ENCODE measurements at places on chromosomes 5 and 9.

DNA sequence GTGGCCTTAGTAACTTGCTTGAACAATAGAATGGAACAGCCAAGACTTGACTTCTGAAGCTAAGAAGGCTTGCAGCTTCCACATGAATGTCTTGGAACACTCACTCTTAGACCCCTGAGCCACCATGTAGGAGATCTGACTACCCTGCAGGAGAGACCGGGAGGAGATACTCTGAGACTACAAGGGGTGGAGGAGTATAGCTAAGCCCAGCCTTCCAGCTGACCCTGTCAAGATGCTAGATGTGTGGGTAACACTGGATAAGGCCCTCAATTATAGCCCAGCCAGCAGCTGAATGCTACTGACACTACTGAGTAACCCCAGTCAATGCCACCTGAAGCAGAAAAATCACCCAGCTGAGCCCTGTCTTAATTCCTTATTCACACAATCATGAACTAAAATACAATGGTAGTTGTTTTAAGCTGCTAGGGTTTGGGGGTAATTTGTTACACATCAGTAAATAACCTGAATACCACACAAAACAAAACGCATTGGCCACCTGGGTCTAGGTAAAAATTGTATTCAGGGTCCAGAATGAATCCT, 180.9 kb downstream of the FSTL4 start:
- DNase-seq: no peak

DNA sequence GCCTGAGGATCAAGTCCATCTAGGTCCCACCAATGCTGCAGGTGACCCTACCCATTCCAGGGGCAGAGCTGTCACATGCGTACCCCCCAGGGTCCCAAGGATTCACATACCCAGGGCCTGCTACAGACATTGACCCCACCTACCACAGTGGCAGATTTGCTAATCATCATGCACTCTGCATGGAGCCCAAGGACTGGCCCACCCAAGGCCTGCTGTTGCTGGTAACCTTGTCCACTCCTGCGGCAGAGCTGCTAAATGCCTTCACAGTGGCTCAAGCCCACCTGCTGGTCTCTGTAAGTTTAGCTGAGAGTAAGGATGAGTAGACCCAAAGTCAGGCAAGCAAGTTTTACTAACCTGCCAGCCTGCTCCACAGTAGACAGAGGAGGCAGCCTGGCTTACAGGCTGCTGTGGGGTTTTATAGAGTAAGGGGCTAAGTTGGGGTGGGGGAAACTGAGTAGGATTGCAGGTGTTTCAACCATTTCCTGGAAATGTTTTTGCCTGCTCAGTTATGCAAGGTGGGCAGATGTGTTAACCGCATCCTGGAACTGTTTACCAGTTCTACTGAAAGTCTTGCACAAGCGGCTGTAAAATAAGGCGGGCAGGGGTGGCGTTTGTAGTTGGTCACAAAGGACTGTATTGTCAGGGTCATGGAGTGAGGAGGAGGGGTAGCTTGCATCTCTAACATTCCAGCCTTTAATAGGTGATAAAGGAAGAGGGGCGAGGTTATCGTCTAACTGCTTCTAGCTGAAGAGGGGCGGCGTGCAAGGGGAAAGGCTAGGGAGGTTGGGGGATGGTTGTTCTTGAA, 2163.5 kb upstream of the WWC1 start:
- DNase-seq: no peak

GRCh38 chr9:75064307-75065025, 23.5 kb downstream of the NMRK1 start:
- no peak for DNase-seq

DNA sequence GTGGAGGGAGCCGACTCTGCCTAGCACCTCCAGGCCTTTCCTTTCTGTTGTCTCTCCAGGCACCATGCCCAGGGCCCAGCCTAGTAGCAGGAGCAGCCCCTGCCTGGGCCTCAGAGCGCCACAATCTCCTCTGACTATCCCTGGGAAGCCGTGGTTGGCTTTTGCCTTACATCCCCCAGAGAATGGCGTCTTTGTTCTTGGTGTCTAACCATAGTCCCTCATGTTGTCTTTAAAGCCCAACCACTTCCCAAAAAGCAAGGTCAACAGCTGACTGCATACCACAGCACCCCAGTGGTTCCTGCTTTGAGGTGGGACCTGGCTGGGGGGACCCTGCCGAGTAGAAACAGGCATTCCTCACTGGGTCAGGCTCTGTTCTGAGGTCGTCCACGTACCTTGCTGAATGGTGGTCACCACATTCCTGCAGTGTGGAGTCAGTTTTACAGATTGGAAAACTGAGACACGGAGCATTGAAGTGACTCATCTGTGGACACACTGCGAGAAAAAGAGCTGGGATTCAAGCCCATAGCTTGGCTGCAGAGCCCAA, 13.7 kb upstream of the CERCAM start:
- no peak for DNase-seq

GRCh38 chr9:86902991-86903733, 44.1 kb downstream of the GAS1 start:
- no peak for DNase-seq

DNA sequence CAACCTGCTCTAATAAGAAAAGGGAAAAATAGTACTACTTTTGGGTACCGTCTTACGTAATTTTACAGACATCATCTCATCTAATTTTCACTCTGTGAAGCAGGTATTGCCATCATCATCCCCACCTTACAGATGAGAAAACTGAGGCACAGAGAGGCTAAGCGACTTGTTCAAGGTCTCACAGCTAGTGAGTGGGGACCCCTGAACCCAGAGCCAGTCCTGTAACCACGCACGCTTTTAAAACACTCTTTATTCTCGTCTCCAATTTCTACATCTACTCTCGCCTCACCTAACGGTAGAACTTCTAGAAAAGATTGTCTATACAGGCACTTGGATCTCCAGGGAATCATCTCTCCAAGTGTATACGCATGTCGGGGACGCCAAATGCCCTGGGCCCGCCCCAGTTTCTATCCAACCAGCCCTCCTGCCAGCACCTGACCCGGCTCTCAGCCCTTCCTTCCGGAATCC, 1.5 kb upstream of the TRAF1 start:
- DNase-seq: no peak

DNA sequence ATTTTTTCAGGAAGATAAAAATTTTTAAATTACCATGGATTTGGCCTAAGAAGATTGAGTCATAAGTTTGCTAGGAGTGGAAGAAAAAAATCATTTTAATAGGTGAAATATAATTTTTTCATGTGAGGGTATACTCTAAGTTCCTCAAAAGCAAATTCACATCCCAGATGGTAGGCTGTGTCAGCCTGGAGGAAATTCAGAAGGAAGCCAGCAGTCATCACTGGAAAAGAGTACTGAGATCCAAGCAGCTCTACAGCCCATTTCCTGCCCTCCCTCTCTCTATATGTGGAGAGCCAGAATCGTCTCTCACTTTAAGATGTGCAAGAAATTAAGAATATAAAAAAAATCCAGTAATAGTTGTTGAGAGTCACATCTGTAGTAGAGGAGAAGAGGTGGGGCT, 126.5 kb upstream of the CDH18 start:
- no peak for DNase-seq

- DNase-seq: no peak
These were observed 372.6 kb downstream of the EBF1 start for GRCh38 chr5:158727136-158727535.

DNA sequence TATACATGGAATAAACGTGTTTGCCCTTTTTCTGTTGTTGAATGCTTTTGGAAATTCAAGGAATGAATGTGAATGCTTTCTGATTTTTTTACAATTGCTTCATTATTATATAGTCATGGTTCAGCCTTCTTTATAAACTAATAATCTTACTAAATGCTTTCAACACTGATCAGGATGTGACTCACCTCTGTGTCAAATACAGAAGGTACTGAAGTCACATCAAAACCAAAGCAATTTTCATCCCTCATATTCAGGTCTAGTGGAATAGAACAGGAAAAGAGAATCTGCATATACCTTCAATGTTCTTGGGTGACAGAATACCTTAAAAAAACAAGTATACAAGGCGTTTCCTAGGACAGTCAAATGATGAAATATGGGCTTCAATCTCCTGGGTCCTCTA, 170.7 kb downstream of the PDE4D start:
- no peak for DNase-seq

DNA sequence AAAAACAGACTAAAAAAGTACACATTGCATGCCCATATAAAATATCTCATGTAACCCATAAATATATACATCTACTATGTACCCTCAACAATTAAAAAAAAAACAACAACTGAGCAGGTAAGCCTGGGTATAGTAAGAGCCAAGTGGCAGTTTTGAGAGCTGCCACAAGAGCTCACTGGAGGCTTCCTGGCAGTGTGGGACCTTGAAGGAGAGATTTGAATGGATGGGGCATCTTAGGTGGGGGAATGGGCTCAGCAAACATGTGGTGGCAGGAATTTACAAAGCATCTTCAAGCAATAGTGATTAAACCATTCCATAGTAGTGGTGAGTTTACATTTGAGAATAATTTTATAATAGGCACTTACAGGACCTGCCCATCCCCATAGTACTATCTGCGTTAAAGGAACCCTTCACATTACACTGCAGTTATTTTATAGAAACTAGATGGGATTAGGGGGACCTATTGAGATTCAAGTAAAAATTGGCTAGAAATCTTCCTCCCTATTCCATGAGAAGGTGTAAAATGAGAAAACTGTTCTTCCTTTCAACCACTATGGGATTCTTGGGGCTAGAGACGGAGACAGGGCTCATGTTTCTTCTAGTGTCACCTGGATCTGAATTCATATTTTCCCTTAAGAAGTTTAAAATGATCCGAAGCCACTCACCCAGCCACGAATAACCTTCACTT, 6.9 kb downstream of the MEGF10 start:
- no peak for DNase-seq

GRCh38 chr9:25990376-25990775, 312.1 kb upstream of the TUSC1 start:
- no peak for DNase-seq

DNA sequence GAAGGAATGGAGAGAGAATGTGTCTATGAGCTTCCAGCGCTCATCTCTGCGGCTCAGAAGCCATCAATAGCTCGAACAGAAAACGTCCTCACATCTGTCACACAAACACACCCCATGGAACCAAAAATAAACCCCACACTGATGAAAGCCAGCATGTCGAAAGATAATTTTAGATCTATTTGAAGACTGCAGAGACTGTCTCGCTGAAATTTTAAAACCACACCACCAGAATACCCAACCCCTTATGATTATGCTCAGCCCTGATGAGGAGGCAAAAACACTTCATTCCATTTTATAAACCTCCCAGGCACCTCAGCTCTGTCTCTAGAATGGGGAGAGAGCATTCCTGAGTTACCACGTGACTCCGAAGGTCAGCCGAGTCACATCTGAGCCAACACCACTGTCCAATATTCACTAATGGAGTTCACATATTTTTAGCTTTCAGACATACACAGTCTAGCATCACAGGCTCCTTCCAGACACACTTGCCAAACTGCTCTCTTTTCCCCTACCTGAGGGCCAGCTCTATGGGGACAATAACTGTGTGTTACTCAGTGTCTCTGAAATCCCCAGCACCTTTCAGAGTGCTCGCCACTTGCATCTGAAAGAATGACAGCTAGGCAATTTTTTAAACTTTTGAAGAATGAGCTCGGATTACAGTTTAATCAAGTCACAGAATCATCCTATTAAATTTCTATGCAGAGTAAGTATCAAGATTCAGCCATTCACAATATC, 63.2 kb downstream of the SERINC5 start:
- DNase-seq: no peak

- no peak for DNase-seq
These were observed 498.2 kb downstream of the CDH12 start for GRCh38 chr5:22354956-22355355.

- DNase-seq: no peak
These were observed 1.3 kb downstream of the TERT start for GRCh38 chr5:1293416-1294205.

DNA sequence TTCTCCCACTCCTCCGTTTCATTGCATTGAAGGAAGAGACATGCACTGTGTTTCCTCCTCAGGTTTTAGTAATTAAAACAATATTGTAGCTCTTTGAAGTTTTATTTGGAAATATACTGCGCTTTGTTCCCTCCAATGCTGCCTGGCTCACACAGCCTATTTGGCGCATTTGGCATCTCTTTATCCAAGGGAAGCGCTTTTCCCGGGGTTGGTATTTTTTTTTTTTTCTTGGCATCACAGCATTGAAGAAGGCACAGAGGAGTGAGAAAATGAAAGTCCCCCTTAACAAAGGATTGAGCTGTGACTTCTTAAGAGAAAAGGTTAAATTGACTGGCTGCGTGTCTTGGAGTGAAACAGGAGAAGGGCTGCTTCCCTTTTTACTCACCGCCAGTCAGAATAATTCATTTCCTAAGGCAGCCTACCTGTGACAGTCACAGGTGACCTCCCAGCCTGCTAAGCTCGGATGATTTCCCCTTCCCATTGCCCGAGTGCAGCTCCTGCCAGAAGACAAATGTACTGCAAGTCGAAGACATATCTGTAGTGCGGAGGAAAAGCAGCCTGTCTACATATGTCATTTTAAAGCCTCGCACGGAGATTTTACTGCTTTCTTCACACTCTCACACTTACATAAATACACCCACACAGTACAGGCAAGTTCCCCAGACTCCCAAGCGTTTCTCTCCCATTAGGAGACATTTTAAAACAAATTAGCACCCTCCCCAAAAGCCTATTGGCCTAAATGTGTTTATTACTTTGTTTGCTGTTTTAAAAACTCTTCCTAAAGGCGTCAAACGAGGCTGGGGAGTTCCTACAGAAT, 665.5 kb upstream of the ZNF608 start:
- DNase-seq: no peak

GRCh38 chr5:112492291-112492690, 73.2 kb upstream of the EPB41L4A start:
- no peak for DNase-seq

GRCh38 chr9:79868567-79869189, 296.9 kb downstream of the TLE4 start:
- DNase-seq: peak; percentile 71

- DNase-seq: no peak
These were observed 251.0 kb downstream of the NR3C1 start for GRCh38 chr5:143152445-143152844.

DNA sequence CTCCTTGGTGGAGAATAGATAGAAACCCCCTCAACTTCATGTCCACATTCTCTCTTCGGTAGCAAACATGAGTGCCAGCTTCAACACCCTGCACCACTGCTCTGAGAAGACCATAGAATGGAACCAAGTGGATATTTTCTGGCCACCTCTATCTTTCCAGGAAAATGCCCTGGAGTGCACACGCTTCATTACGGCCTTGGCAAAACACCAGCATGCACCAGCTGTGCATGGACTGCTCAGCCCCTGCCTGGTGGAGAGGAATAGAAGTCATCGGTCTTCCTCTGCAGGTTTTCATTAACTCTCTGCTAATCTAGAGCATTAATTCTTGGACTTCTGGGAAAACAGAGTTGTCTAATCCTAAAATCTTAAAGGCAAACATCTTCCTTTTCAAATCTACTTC, 211.6 kb upstream of the TMEM161B start:
- no peak for DNase-seq

DNA sequence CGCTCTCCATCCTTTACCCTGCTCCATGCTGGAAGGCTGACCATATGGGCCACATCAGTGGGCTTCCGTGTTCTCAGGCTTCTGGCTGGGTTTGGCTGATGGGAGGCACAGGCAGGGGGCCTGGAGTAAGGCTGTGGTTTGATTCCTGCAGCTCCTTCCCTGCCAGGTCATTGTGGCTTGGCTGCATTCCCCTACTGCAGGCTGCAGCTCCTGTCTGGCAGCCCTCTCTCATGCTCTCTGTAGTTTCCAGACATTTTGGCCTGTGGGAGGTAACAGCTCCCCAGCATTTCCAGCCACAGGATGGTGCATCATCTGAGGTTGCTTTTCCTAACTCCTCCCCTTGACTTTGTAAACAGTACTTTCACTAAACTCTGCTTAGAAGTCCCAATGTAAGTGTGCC, 102.0 kb upstream of the PTPN3 start:
- no peak for DNase-seq

Data from HL-60 (cell line).